Dermis microvascular lymphatic vessel endothelial cell (primary cell): ENCODE measurements at places on chromosomes 12 and 14.

DNA sequence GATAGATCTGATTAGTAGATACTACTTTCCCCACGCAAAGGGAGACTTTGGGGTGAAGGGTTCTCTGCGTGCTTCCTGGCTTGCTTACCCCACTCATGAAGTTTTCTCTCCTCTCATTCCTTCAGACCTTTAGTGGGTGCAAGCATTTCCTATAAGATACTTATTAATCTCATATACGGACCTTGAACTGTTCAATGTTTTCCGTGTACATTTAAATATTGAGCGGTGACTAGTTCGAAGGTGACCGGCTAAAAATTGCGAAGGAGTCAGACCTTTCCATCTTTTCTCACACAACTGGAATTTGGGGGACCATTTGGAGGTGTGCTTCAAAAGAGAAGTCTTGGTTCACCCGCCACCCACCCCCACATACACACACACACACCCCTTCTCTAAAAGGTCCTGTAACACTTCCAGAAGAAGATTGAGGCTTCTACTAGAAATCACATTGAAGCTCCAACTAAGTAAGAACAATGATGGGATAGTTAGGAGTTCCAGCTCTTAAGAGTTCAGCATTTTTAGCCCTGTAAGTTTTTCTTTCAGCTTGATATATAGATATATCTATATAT lies 6.1 kb upstream of the FOXG1 start:
- no peak for DNase-seq

GRCh38 chr12:94230357-94230905 lies 82.1 kb downstream of the PLXNC1 start:
- no peak for DNase-seq

DNA sequence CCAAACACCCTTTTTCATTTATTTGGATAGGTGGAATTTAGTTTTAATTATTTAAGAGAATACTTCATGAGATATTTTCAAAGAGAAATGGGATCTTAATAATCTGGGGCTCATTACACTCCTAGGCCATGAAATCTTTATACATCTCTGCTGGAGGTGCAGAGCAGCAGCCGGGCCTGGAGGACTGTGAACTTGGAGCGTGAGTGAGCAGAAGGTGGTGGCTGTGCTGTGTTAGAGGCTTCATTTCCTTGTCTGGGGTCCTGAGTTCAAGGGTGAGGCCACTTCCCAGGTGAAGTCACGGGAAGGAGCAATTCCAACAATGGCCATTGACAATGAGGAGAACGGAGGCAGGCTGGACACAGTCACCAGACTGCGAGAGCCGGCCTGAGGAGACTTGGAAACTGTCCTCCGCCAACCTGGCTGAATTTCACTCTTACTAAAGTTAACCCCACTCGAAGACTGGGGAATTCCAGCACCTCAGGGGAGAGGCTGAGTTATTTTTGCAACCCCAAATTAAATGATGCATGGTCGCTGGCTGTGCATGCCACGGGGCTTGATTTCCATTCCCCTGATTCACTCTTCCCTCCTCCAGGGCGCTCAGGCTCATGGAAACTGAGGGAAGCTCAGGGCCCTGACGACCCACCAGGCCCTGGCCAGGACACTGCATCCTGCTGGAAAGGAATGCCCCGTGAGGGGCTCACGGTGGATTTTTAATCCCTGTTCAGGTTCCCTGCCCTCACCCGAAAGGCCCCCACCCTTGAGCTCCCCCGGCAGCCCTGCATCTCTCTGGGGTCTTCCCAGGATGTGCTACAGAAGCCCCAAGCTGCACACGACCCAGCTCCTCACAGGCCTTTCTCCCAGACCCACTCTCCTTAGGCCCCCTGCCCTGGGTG lies 22.6 kb upstream of the TRAF3 start:
- DNase-seq: no peak

GRCh38 chr14:93028724-93029076 lies 87.0 kb downstream of the ITPK1 start:
- DNase-seq: no peak

DNA sequence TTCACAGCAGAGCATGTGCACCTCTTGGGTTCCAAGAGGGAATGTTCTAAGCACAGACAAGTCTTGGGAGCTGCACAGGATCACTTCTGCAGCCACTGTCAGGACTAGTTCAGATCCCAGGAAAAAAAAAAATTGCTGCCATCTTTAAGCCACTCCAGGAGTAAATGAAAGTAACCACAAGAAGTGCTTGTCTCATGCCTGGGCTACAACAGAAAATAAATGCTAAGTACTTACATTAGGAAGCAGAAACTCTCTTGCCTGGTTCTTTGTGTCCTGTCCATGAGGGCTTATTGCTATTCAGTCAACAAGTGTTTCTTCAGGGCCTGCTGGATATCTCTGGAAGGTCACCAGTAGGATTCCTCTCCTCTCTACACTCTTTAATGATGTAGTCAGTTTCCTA lies 176.1 kb downstream of the KTN1 start:
- no peak for DNase-seq

DNA sequence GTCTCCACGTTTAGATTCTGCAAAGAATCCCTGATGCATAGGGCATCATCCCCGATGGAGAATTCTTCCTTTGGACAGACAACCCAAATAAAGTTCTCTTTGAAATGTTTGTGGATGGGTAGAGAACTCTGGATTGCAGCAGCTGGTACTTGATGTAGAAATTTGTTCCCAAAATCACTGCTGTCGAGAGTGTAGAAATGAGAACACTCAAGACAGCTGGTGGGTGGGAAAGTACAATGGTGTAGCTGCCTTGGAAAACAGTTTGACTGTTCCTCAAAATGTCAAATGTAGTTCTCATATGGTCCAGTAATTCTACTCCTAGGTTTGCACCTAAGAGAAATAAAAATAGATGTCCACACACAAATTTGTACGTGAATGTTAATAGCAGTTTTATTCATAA lies 671.5 kb upstream of the TMEM132C start:
- no peak for DNase-seq

GRCh38 chr12:23699031-23699430 lies 250.4 kb downstream of the SOX5 start:
- DNase-seq: no peak

GRCh38 chr12:7144414-7145120 lies 14.4 kb downstream of the CLSTN3 start:
- DNase-seq: peak; percentile 51

DNA sequence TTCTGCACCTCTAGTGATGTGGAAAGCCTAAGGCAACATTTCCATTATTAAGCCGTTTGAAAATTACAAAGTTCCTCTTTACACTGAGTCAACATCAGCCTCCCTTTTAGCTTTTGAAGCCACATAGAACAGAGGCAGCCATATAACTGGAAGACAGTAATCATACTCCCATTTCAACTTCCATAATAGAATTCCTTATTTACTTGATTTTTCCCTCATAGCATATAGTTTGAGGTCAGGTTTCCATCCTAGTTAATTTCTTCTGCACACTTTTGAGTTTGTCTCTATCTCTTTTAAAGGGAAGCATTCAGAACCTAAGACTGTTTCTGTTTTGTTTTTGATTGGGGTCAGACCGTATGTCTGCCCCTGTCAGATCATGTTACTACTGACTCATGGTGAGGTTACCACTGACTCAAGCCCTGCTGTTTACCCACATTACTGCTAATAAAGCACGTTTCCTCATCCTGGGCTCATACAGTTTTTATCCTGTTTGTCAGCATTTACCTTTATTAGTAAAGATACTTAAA lies 161.0 kb downstream of the SLC38A4 start:
- DNase-seq: peak; percentile 63

- no peak for DNase-seq
Measured at GRCh38 chr14:79638672-79639266, 572.5 kb downstream of the DIO2 start.

- peak; percentile 50 for DNase-seq
Measured at GRCh38 chr12:121773011-121773777, 20.3 kb downstream of the RHOF start.

GRCh38 chr14:100486025-100486828 lies 101.0 kb downstream of the BEGAIN start:
- DNase-seq: peak; percentile 33

DNA sequence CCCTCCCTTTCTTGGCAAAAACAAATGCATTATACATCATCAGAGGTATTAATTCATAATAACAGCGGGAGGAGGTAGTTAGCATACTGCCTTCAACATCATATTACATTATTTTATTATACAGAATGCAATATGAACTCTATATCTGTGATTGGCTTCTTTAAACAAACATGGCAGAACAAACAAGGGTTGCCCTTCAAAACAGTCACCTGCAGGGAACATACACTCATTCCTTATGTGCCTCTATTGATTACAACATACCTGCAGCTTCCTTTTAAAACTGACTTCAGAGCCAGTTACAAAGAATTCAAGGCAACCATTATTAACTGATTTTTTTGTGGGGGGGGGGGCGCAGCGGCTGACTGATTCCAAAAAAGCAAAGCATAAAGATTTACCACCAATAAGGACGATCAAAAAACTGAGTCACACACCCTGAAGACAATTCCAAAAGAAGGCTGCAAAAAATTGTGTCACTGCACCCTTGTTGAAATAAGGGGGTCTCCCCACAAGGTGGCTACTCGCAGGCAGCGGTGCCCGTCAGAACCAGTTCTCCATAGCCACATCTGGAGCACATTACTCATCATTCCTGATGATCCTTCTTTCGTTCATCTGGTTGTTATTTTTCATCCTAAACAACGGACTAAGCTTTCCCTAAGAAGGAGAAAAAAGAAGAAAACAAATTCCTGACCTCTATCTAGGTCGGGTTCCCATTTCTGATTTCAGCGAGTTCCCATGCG lies 51.8 kb downstream of the SMUG1 start:
- DNase-seq: no peak

GRCh38 chr14:64387232-64387781 lies 846 bp upstream of the MTHFD1 start:
- DNase-seq: no peak

DNA sequence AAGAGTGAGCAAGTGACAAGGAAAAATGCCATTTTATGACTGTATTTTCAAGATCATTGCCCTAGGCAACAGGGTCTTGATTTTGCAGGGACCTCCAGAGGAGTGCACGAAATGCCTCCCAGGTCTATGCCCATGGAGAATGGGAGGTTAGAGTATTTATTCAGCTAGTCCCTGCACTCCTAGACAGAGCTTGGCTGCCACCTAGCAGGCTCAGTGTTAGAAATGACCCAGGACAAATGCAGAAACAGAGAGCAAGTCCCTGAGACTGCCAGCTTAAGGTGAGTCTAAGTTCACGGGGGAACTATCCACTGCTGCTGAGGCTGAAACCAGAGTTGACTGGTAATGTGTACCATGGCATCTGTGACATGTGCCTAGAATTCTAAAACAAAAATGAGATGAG lies 506.4 kb downstream of the MED13L start:
- no peak for DNase-seq

DNA sequence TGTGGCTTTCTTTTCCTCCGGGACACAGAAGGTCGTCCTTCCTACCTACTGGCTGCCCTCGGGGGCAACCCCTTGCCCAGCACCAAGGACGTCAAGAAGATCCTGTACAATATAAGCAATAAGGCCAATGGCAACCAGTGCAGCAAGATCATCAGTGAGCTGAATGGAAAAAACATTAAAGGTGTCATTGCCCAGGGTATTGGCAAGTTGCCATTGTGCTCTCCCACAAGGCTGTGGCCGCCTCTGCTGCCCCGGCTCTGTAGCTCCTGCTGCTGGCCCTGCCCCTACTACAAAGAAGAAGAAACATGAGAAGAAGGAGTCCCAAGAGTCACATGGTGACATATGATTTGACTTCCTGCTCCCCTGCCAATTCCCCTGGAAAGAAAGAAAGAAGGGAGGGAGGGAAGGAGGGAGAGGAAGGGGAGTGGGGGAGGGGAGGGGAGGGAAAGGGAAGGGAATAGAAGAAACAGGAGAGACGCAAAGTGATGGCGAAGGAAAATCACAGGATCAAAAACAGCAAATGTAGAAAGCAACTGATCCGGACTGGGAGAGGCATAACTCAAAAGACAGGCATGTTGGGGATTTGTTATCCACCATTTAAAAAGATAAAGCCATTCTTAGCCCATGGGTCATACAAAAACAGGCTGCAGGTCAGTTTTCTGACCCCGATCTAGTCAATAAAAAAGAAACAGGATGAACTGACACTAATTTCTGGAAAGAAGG lies 61.3 kb upstream of the RESF1 start:
- DNase-seq: peak; percentile 59

GRCh38 chr14:84036840-84037239 lies 1493.1 kb upstream of the FLRT2 start:
- peak; percentile 76 for DNase-seq

GRCh38 chr12:34345801-34346200 lies 323.5 kb downstream of the ALG10 start:
- DNase-seq: no peak

DNA sequence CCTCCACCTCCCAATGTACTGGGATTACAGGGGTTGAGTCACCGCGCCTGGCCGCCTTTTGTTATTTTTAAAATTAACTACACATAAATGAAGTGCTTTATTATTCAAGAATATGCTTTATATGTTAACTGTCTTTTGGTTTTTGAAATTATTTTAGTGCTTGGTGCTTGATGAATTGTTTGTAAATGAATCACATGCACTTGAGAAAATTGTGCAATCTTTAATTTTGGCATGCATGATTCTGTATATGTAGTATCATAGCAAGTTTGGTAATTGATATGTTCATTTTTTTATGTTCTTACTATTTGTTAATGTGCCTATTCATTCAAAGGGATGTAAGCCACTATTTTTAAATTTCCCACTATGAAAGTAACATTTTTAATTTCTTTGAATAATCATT lies 440.9 kb downstream of the NAV3 start:
- DNase-seq: no peak

- DNase-seq: no peak
Measured at GRCh38 chr12:1880876-1881275, 37.6 kb downstream of the CACNA2D4 start.

DNA sequence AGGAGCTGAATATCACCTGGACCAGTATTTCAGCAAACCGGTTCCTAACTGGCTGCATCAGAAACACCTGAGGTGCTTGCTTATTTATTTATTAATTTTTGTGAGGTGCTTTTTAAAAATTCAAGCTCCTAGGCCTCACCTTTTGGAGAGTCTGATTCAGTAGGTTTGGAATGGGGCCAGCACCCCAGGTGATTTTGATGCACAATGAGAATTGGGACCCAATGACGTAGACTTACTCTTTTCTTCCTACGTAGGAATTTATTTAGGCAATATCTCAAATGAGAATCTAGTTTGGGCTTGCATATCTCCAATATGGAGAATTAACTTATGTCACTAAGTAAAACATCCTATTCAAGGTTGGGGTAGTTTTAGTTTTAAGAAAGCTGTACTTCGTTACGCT lies 7.3 kb downstream of the YEATS4 start:
- no peak for DNase-seq

GRCh38 chr14:102408724-102409123 lies 46.0 kb downstream of the TECPR2 start:
- no peak for DNase-seq

DNA sequence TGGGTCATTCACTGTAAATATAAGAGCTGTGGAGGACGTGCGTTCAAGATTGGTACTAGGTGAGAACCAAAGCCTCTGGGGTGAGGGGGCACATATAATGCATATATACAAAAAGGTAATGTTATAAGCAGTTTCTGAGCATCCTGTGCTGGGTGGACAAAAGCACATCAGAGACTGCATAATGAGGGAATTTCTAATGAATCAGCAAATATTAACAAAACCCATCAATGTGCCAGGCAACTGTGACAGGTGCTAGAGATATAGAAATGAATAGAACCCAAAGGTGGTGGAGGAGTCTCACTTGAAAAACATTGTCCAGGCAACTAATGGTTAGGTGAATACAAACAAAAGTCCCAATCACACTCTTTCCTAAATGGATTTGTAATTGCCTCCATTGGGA lies 74.7 kb downstream of the GPR65 start:
- no peak for DNase-seq
